ENCODE measurements at places on chromosomes 11 and 22.
A peak's percentile ranks its signal among the peaks of the same experiment; 100 is the strongest.

DNA sequence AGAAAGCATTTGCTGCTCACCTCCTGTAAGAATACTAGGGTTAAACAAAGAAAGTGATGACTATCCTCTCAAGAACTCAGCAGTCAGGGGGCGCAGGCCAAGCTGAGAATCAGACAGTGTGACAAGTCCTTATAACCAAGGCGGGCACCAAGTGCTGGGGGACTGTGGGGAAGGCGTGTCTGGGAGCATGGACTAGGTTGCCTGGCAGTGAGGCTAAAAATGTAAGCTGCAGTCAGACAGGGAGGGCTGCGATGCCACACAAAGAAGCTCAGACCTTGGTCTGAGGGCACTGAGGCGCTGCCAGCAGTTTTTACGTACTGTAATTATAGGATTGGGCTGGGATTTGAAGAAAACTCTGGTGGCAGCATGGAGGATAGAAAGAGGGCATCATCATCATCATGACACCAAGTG, 73.7 kb downstream of the FLI1 start:
- no peak for DNase-seq

- DNase-seq, result peak; percentile 79
Observed at GRCh38 chr22:17501679-17502285, 61.5 kb upstream of the SLC25A18 start.

DNA sequence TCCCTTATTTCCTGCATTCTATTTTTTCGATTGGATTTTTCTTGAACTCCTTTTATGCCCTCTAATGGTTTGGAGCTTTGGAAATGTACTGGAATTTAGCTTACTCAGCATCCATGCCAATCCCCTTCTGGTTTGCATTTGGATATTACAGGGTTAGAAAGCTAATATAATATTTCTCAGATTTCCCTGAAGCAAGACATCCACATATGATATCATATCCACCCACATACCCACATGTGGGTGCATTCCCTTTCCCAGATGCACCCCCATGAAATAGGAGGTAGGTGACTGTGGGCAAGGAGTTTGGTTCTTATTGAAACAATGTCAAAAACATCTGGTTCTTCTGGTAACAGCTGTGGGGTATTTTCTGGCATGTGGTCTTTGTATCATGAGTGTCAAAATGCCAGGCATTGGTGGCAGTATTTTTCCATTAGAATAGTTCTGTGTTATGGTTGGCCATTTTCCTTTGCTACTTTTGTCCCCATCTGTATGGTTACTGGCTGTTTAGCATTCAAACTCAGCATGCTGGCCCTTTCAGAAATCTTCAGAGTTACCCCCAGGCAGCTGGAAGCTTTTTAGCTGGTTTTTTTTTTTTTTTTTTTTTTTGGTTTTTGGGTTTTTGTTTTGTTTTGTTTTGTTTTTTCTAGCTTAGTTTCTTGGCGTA, 32.7 kb upstream of the DDX10 start:
- DNase-seq, result no peak

DNA sequence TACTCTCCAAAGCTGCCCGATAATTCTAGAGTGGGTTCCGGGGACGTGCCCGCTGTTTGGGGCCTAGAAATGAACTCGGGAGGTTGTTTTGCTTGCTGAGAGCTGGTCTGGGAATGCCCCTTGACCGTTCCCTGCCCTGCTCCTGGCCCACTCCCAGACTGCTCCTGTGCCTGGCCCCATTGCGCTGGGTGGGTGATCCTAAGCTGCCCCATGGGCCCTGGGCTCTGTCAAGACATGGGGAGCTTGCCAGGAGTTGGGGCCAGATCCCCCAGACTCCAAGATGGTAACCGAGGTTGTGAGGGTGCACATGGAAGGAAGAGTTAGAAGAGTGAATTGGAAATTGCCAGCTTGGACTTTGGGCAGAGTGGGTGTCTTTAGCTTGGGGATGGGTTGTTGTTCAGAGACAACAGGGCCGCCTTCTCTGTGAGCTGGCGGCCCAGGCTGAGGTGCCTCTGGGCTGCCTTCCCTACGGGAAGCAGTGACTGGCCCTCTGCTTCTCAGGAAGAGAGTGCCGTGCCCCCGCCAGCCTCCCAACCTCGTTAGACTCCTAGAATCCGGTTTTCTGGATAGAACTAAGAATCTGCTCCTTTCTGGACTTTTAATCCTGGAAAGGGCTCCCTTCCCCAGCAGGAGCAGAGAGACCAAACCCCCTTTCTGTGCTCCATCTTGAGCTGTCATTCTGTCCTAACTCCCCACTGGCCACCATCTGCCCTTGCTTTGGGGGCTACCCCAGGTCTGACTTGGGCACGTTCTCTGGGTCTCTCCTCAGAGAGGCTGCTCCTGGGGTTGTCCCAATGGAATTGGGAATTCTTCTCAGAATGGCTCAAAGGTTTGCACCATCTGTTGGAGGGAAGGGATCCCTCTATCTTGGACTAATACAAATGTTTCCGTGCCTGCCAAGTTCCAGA, 1.8 kb downstream of the ST3GAL4 start:
- no peak for DNase-seq

GRCh38 chr11:88555018-88555828, 217.7 kb upstream of the CTSC start:
- DNase-seq, result no peak
